Stimulated activated CD8-positive, alpha-beta memory T cell treated with anti-CD3 and anti-CD28 coated beads, Interleukin-4, amount 100 ng/mL, for 1 hour (primary cell): ENCODE measurements at places on chromosomes 1 and 21.
A peak's percentile ranks its signal among the peaks of the same experiment; 100 is the strongest.

DNA sequence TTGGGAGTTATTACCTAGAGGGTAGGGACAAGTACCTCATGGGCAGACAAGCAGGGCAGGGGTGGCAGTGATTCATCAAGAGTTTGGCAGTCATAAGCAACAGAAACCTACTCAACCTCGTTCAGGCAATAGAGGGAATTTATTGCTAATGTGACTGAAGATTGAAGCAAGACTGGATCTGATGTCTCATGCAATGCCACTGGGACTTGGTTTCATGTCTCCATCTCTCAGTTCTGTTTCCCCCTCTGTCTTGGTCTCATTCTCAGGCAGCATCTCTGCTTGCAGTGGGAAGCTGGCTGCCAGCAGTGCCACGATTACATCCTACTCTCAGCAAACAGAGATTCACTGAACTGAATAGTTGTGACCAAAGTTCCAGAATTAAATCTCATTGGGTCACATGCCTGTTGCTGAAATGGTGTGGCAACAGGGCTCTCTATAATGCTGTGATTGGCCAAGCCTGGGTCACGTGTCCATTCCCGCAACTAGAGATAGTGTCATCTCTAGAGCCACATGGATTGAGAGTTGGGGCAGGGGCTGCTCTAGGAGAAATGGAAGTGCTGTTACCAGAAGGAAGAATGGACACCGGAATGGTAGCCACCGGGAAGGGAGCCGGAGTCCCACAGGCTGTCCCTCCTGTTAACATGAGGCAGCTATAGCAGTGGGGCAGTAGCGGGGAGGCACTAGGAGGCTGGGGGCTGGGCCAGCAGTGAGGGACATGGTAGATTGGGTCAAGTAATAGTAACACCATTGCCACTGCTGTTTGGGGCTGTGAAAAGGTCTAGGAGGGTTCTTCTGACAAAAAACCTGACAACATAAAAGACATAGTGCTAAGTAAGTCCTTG is 3.9 kb upstream of the CDC42 start:
- no peak for DNase-seq

GRCh38 chr1:228486596-228487335 is 416 bp upstream of the RNF187 start:
- DNase-seq: peak; percentile 60

DNA sequence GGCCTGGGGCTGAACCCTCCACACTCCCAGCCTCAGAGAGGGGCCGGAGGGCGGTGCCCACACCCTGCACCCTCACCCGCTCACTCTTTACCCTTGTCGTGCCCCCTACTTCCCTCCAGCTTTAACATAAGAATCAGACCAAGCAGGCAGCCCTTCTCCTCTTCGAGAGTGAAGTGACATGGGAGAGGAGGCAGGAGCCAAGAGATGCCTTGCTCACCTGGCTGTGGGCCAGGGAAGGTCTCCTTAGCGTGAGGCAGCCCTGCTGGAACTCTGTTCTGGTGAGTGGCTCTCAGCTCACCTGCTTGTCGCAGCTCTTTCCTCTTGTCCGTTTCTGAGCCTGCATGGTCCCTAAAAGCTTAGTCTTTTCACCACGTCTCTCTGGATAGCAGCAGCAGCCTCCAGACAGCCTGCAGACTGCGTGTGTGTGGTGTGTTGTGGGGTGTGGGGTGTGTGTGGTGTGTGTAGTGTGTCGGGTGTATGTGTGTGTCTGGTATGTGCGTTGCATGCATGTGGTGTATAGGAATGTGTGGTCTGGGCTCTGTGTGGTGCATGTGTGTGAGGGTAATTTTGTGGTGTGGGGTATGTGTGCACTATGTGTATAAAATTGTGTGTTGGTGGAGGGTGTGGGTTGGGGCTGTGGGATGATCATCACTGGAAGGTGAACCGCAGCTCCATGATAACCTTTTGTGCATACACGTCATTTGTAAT is 86.7 kb downstream of the CCDC185 start:
- no peak for DNase-seq

DNA sequence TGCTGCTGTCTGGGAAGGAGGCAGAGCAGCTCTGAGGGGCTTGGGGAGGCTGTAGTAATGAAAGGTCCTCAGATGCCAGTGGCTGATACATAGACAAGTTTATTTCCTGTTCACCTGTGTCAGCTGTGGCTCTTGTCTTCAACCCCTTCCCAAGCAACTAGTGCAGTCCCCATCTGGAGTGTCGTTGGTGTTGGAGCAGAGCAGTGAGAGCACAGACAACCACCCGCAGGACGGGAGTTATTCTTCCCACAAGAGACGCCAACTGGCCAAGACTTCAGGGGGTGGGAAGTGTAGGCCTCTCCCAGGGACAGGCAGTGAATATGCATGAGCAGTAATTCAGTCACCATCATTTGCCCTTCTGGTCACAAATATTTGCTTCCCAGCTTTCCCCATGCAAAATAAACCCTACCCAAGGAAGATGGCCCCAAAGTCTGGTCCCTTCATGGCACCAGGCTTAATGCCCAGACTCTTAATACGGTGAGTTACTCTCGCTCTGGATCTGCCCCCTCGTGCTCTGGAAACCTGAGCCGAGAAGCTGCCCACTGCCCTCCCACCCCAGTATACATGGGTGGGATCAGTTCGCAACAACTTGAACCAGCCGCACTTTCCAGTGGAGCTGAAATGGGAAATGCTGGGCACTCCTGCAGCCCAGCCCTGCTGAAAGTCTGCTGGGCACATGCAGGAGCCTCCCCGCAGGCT is 153.5 kb upstream of the COL6A1 start:
- no peak for DNase-seq

DNA sequence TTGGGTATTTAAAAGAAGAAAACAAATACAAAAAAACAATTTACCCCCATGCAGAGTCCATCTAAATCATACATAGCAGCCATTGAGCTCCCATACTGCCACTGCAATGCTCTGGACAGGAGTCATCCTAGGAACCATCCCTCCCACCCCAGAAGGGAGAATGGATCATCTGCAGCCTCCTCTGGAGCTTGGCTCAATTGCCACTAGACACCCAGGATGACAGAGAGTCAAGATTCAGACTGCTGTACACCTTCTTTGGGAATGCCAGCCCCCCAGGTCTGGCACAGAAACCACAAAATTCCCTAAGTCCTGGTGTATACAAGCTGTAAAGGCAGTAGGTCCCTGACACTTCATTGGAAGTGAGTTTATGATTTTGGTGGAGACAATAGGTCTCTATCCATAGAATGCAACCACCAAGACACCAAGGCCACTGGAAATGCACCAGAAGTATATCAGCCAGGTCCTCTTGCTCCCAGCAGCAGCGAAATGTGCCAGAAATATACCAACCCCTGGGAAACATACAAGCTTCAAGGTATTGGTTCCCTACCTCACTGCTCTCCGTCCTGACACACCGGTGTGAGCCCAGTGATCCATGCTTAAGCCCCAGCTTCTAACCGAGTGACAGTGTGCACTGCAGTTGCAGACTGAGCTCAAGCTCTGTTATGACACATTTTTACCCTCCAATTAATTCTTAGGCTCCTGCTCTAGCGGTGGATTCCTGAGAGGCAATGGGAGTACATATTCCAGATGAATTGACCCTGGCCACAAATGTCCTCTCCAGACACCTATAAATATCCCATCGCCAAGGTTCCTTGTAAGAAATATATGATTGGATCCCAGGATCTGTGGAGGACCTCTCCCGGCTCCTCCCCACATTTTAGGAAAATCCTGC is 4.4 kb downstream of the TAL1 start:
- no peak for DNase-seq

- DNase-seq: no peak
These were observed 267.7 kb downstream of the AKT3 start for GRCh38 chr1:243582326-243582725.

- DNase-seq: no peak
These were observed 943.6 kb downstream of the KCNT2 start for GRCh38 chr1:195664628-195665027.

- DNase-seq: no peak
These were observed 109.8 kb upstream of the IVNS1ABP start for GRCh38 chr1:185426848-185427247.

GRCh38 chr1:152679459-152679858 is 4.4 kb downstream of the LCE2C start:
- DNase-seq: no peak

GRCh38 chr1:233629305-233629935 is 15.5 kb downstream of the KCNK1 start:
- no peak for DNase-seq

- no peak for DNase-seq
These were observed 7.2 kb downstream of the LRP8 start for GRCh38 chr1:53320646-53321045.

DNA sequence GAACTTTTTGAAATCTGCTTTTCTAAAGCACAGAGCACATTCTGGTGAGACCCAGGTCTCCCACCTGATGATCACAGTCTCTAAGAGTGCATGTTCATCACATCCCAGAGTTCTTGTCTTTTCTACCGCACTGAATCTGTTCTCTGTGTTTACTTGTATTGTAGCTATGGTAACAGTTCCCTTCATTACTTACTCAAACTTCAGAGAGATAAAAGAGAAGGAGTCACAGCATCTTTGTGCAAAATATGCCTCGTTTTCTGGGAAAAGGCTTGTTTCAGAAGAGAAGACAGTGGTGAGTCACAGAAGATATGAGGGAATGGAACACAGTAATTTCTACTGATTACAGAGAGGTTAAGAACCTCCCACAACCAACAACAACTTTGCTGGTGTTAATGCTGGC is 580.6 kb downstream of the PLA2G4A start:
- DNase-seq: no peak

DNA sequence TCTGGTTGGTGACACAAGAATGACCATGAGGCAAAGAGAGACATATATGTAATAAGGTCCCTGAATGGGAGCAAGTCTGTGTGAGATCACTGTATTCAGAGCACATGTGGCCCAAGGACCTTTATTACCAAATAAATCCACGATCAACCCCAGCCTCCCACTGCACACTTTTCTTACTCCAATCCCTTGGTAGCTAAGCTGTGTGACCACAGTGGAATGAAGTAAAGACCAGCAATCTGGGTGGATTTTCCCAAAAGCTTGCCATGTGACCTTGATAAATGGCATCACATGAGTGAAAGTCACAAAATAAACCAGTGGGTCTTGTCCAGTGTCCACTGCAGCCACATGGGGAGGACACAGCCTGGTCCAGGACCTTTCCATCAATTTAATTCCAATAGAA is 36.7 kb upstream of the TLR5 start:
- DNase-seq: no peak

GRCh38 chr1:17370618-17371017 is 1.4 kb upstream of the PADI6 start:
- DNase-seq: no peak

DNA sequence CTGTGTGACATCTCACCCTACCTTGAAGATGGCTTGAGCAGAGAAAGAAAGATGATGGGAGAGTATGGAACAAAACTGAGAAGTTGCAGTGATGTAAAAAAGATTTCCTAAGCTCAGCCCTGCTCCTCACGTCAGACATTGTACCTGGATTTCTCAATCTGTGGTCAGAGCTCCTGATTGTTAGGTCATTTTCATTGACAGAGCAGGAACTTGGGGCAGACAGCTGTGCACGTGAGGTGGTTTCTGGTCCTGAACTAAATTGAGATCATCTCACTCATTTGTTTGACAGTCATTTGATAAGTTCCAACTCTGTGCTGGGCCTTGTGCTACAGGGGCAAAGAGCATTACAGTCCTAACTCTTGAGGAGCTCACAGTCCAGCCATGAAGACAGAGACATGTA is 10.2 kb downstream of the TRAF3IP3 start:
- DNase-seq: no peak

DNA sequence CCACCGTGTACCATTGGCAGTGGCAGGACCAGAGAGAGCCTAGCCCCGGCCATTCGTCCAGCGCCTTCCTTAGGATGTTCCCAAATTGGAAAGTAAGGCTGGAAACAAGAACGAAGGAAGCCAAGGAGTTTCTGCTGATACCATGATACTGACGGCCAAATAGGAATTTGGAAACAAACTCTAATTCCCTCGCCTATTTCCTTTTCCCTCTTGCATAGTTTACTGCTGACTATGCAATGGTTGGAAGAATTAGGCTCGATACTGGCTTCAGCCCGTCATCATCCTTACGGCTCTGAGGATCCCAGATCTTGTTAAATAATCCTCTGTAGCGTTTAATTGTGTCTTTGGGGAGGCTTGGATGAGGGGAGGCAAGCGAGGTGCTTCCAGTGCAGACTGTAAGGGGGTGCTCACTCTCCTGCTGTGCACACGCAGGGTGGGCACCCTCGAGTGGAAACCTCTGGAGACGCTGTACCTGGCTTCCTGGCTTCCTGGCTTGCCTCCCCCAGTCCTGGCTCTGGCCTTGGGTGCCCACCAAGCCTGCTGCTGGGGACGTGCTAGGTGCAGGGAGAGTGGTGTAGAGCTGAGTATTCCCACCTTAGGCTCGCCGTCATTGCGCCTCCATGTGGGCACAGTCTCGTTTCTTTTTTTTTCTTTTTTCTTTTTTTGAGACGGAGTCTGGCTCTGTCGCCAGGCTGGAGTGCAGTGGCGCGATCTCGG is 27.4 kb upstream of the CAMTA1 start:
- DNase-seq: no peak

DNA sequence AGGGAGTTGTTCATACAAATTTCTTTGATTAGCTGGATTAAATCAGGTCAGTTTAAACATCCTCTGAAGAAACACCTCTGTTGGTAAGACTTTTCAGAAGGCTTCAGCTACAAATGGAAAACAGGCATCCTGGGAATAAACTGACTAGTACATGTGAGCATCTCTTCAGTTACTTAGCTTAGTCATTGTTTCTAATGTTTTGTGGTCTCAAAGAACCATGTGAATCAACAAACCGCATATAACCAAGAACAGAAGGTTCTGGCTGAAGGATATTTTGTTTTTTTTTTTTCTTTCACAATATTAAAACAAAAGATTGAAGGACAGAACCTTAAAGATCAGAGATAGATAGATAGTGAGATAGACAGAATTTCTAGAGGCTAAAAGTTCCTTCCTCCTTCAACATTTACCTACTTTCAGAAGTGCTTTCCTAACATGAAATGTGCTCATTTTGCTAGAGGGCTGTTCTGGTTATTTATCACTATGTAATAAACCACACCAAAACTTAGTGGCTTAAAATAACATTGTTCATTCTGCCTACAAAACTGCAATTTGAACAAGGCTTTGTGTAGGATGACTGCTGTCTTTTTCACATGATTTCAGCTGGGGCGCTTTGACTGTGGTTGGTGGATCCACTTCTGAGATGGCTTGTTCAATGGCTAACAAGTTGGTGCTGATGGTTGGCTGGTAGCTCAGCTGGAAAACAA is 119.8 kb upstream of the PTGFR start:
- DNase-seq: no peak

DNA sequence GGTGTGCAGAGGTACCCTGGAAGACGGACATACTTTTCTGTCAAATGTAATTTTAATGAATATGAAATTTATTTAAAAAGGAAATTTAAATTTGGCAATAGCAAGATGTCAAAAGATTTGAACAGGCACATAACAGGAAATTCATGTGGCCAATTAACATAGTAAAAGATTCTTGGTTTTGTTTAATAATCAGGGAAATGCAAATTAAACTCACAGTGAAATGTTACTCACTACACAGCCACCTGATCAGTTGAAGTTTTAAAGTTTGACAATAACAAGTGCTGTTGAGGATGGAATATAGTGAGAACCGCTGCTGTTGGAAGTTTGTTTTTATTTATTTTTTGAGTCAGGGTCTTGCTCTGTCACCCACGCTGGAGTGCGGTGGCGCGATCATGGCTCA is 63.9 kb downstream of the TEX35 start:
- DNase-seq: no peak
